Stimulated activated CD4-positive, alpha-beta T cell treated with anti-CD3 and anti-CD28 coated beads, Interleukin-1b, Interleukin-23, amount 100 ng/mL, for 48 hours (primary cell): ENCODE measurements at places on chromosomes 12 and 14.

DNA sequence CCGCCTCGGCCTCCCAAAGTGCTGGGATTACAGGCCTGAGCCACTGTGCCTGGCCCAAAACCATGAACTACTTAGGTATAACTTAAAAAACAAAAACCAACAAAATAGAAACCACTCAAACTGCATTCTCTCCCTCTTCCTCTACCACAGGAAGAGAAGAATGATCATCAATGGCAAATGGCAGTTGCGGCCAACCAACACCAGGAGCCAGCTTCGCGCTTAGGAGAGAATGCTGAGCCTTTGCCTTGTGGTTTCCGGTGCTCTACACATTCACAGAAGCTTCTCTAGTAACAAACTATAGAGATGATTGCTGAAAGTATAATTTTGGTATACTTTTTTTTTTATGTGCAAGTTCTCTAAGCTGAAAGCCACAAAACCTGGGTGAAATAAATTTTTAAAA is 17.1 kb downstream of the CATSPERB start:
- DNase-seq = peak; percentile 25

DNA sequence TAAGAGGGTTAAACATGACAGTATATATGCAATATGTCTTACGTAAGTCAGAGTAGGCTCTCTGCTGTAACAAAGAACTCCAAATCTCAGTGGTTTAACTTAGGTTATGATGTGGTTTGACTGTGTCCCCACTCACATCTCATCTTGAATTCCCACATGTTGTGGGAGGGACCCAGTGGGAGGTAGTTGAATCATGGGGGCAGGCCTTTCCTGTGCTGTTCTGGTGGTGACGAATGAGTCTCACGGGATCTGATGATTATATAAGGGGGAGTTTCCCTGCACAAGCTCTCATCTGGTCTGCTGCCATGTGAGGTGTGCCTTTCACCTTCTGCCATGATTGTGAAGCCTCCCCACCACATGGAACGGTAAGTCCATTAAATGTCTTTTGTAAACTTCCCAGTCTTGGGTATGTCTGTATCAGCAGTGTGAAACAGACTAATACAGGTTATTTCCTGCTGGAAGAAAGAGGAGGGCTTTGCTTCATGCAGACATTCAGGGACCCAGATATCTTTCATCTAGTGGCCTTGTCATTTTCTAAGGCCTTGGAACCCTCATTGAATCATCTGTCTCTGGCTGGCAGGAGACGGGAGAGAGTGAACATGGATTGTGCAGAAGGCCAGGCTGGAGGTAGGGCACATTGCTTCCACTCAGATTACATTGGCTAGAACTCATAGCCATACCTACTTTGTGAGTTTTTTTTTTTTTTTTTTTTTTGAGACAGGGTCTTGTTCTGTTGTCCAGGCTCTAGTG is 96.1 kb downstream of the CRADD start:
- peak; percentile 72 for DNase-seq

DNA sequence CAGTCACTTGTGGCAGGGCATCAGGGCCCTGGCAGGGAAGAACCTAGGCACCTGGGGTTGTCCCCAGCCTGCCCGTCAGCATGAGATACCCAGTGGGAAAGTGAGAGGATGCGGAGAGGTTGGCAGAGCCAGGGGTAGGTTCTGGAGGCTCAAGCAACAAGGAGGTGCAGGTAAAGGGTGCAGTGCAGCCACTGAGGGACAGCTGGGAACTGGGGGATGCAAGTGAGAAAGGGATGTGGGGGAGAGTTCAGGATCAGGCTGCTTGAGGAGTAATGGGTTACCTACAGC is 18.7 kb downstream of the VASH1 start:
- no peak for DNase-seq

DNA sequence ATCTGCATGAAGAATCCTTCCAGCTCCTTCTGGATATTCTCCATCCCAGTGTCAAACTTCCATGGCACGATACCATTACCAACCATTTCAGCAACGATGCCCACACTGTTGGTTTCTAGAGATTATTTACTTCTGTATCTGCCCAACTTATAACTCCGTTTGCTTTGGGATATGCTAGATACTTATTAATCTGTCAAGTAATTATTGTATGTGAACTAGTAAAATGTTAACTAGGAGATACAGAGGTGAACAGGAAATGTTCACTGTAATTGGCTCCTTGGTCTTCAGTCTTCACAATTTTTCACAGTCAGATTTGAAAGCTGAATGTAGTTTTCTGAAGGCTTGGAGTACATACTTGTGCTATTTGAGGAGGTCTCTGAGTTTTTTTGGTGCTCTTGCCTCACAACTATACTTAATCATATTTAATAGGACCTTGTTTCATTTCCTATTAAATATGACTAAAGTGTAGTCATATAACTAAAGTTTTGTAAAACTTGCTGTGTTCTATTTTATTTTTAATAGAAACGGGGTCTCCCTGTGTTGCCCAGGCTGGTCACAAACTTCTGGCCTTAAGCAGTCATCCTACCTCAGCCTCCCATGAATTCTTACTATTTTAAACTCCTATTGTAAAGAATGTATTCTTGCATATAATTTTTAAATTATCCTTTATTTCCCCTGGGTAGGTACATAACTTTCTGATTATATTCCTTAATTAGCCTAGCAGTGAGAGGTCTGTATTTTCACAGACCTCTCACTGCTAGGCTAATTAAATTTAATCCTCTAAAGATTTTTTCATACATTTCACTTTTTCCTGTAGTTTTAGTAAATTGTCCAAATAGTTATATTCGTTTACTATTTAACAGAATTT is 79.7 kb downstream of the FGD4 start:
- DNase-seq = no peak

GRCh38 chr14:43983721-43984120 is 523.4 kb downstream of the FSCB start:
- no peak for DNase-seq

DNA sequence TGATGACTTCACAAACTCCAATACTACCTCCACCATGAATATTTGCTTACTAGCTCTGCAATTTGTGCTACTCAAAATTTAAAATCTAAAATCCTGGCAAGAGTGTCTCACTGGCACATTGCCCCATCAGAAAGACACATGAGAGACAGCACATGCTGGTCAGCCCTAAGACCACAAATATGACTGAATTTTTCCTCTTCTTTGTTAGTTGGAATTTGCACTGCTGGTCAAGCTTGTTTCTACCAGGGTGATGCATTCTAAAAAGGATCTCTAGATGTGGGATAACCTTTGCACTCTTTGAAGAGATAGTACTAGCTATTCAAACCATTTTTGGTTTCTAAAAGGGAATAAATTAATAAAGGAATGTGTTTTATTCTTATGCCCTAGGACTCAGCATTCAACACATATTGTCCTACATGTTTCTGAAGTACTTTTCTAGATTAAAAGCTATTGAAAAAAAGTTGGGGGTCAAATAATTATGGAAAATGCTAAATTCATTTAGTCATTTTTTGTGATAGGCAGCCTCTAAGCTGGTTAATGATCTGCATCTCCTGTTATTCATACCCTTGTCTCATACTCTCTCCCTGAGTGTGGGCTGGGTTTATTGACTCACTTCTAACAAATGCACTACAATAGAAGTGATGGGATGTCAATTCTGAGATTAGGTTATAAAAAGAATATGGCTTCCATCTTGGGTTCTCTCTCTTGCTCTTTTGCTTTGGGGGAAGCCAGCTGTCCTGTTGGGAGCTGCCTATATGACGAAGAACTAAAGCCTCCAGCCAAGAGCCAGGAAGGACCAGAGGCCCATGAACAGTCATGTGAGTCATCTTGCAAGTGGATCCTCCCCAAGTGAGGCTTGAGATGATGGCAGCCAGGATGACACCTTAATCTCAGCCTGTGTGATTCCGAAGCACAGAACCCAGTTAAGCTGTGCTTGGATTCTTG is 211.5 kb upstream of the CRY1 start:
- DNase-seq = no peak

GRCh38 chr12:118183155-118183554 is 47.2 kb downstream of the PEBP1 start:
- DNase-seq = no peak

- no peak for DNase-seq
These were observed 10.8 kb downstream of the INF2 start for GRCh38 chr14:104700225-104700651.

GRCh38 chr12:48910196-48910595 is 15.1 kb downstream of the FKBP11 start:
- DNase-seq = no peak

- DNase-seq = no peak
These were observed 2.6 kb upstream of the TAMALIN start for GRCh38 chr12:52004042-52004648.

- no peak for DNase-seq
These were observed 25.5 kb downstream of the EP400 start for GRCh38 chr12:131975228-131975627.

DNA sequence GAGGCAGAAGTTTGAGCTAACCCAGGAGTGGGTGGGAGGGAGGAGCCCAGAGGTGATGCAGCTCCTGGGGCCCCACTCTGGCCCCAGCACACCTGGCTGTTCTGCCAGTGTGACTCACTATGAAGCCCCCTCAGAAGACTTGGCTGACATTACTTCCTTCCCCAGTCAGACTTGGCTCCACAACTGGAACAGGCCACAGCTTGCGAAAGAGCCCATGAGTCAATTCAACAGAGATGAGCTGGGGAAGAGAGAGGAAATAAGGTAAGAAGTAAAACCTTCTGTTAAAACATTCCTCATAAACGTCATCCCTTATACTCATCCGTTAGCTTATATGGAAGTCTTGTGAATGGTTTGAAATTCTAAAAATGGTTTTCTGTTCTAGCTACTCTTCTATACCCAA is 245.9 kb downstream of the ADAMTS20 start:
- DNase-seq = no peak
